Stimulated activated CD4-positive, alpha-beta T cell treated with anti-CD3 and anti-CD28 coated beads, Interleukin-1b, Interleukin-23, amount 100 ng/mL, for 1 hour (primary cell): ENCODE measurements at places on chromosomes 7 and 10.

- no peak for DNase-seq
Measured at GRCh38 chr10:121535381-121535780, 62.9 kb downstream of the FGFR2 start.

DNA sequence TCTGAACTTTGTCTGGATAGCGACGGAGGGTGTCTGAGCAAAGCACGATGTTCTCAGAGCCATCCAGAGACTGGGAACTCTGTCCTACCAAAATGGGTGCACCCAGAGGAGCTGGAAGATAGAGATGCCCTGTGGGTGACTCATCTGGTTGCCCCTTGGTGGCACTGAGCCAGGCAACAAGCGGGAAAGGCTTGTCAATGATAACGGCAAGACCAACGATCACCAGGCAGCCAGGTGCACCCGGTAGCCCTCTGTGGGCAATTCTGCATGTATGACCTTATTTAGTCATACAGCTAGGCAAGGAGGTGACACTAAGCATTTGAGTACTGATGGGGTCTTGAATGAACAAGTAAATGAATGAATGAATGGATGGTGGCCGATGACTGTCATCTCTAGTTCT is 2.8 kb upstream of the ELN start:
- no peak for DNase-seq

DNA sequence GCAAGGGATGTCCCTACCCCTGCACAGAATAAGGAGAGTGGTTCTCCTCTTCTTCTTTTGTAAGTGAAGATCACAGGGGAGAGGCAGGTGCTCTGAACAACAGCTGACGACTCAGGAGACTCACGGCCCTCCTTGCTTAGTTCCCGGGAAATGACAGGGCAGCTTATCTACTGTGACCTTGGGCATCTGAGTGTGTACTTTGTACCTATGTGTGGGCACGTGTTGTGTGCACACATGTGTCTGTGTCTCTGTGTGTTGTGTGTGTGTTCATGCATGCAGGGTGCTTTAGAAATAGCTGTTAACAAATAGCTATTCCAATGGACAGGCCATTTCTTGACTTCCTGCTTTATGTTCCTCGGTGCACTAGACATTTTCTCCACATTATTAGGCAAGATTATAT is 80.5 kb upstream of the NPS start:
- no peak for DNase-seq

DNA sequence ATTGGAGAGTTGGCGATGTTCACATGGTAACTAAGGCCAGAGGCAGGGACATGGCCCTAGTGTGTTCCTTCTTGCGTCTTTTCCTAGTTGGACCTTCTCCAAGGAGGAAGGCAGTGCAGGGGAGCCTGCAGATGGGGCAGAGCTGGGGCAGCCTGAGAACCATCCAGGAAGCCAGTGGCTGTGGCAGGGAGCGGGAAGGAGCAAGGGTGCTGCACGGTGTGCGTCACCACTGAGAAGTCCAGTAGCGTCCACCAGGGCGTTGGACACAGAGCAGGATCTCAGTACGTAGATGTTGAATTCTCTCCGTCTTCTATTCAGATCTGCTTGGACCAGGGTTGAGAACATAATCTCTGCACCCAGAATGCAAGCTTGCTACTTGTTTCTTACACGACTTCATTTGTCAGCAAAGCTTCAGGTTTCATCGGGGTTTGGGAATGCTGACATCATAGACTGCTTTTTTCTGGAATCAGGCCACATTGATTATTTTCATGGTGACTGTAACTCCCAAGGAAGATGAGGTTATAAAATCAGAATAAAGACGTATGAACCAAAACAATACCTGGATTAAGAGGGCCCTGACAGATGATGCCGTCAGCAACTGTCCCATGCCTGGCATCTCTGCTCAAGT is 130.3 kb downstream of the HECW1 start:
- no peak for DNase-seq

DNA sequence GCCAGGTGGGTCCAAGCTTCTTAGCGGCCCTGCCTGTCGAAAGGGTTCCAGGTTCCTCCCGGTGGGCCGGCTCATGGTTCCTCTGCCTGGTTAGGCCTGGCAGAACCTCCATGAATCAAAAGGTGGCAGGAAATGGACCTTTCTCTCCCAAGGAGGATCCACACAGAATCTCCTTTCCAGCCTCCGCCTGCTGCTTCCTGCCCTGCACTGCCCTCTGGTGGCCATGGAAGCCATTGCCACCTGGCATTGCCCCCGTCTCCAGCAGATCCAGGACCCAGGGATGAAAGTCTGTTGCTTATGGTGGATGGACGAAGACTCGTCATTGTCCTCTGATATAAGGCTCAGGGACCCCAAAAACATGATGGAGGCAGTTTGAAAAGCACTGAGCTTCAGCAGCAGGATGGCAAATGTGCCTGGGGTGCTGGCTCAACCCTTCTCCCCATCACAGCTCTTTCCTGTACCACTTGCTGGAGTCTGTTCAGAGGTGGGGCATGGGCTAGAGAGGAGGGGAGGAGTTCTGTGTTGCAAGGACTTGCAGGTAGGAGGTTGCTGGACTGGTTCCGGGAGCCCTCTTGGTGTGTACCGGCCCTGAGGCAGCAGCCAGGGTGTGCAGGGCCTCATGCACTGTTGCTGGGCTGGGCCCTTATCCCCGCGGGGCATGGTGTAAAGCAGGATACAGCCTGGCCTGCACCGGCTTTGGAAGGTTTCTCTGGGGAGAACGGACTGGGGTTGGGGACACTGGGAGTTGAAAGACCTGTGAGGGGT is 11.3 kb upstream of the INMT start:
- peak; percentile 68 for DNase-seq

- DNase-seq: no peak
Measured at GRCh38 chr10:43249151-43249961, 17.5 kb downstream of the RASGEF1A start.

- no peak for DNase-seq
Measured at GRCh38 chr10:97412891-97413304, 11.8 kb upstream of the RRP12 start.

DNA sequence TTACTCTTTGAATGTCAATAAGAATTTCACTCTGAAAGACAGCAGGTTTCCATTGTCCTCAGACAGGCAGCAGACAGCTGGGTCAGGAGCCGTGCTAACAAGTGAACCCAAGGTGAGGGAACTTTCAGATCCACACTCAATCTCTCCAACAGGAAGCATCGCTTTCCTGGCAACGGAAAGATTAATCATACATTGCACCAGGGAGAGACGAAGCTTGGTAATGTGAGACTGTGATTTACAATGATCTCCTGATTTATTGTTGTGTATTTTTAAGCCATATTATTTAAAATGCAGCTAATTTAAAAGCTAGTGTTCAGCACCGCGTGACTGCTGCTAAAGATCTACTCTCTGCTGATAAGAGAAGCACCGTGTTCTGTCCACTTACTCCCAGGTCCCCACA is 17.5 kb upstream of the NOM1 start:
- DNase-seq: no peak

DNA sequence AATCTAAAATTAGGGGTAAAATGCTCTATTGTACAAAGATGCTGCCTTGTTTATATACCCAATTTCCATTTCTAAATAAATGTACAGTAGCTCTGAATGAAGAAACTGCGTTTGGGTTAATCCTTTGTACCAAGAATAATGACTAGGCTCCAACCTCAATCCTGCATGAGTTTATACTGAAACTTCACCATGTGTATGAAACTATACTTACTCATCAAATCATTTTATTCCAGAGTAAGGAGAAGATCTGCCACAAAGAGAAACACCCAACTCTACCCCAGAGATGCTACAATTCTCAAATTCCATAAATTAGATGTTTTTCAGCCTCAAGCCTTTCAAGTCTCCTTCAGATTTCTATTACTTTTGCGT is 53.8 kb upstream of the AKR1E2 start:
- DNase-seq: no peak

DNA sequence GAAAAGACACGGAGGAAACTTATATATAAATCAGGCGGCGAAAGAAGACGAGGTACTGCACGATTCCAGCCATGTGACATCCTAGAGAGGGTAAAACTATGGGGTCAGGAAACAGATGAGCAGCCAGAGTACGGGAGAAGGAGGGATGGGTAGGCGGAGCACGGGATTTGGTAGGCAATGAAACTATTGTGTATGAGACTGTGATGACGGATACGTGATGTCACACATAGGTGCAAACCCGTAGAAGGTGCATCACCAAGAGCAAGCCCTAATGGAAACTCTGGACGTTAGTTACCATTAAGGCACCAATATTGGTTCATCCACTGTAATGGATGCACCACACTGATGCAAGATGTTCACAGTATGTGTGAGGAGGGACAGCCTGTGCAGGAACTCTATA is 93.8 kb upstream of the MGMT start:
- DNase-seq: no peak

DNA sequence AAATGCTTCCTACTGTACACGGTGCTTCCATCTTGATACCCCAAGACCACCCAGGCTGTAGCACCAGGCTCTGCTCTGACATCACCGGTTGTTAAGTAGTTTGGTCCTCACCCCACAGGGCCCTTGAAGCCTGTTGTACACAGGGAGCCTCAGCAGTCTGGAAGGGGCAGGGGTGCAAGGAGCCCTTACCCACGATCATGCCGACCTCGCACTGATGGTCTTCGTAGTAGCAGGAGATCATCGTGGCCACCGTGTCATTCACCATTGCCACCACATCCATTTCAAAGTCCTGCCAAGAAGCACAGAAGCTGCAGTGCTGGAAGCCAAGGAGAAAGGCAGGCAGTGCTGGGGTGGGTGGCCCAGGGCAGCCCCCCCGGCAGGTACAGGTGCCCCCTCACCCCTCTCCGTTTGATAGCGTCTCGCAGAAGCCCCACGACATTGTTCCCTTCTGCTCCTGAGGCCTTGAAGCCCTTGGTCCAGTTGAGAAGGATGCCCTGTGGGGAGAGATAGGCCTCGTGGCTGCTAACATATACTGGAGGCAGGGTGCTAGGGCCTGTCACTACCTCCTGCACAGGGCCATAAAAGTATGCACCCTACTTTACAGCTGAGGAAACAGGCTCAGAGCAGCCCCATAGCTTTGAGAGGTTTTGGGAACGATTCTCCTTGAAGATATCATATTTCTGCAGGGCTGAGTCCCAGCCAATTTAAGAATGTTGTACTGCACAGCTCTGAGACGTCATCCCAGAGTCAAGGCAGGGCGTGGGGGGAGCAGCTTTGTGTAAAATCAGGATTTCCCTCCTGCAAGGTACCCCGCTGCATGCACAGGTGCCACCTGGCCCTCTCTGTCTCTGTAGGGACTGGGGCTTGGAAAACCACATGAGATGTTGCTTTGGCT is 8.7 kb upstream of the MYL7 start:
- no peak for DNase-seq

- DNase-seq: no peak
Measured at GRCh38 chr10:96478355-96478754, 35.4 kb downstream of the TLL2 start.

DNA sequence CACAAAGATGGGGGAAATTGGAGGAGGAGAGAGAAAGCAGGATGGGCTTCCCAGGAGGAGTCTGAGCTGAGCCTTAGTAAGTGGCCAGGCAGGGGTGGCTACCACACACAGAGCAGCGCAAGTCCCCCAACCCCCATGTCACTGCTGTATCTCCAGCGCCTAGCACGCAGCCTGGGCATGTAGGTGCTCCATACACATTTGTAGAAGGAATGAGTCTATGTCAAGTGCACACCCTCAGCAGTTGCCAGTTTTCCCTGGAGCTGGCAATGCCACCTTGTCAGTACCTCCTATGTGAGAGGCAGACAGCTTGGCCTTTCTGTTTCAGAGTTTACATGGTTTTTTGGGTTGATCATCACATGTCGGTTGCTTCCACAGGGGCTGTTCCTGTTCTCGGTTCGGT is 116.1 kb downstream of the CLEC2L start:
- DNase-seq: no peak

- DNase-seq: no peak
Measured at GRCh38 chr10:28592953-28593352, 60.0 kb downstream of the WAC start.

DNA sequence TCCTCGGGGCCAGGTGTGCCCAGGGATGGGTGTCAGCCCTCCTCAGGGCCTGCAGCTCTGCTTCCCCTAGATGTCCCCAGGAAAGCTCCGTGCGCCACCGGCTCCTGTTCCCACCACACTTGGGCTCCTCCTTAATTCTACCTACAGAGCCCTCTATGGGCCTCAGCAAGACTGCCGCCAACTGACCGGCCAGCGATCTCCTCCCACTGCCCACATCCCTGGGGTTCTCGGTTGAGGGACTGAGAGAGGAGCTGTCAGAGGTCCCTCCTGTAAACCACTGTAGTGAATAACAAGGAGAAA is 5.3 kb upstream of the LDB3 start:
- DNase-seq: no peak

- DNase-seq: no peak
Measured at GRCh38 chr7:78149787-78150186, 351.2 kb downstream of the PHTF2 start.

GRCh38 chr7:68676813-68677535 is 921.3 kb upstream of the AUTS2 start:
- DNase-seq: no peak

- DNase-seq: no peak
Measured at GRCh38 chr7:154842591-154842990, 160.3 kb downstream of the PAXIP1 start.

- DNase-seq: no peak
Measured at GRCh38 chr7:67453580-67454380, 457.1 kb downstream of the TYW1 start.

DNA sequence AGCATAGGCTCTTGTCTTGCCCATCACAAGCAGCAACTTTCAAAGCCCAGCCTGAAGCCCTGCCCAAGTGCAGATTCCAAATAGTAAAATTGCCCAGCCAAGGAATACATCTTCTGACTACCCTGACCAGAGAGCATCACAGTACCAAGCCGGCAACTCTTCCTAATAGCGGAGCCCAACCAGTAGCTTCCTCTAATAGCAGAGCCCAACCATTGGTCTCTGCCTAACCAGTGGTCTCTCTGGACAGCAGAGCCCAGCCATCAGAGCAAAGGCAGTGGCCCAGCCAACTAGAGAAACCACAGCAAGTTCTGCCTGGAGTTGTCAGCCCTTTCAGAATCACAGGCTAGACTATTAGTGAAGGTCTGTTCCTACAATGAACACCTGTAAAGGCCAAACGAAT is 285.6 kb downstream of the HGF start:
- DNase-seq: no peak

GRCh38 chr10:109895095-109895818 is 28.1 kb downstream of the XPNPEP1 start:
- DNase-seq: no peak

GRCh38 chr10:98621630-98622029 is 174.9 kb upstream of the HPS1 start:
- DNase-seq: no peak

DNA sequence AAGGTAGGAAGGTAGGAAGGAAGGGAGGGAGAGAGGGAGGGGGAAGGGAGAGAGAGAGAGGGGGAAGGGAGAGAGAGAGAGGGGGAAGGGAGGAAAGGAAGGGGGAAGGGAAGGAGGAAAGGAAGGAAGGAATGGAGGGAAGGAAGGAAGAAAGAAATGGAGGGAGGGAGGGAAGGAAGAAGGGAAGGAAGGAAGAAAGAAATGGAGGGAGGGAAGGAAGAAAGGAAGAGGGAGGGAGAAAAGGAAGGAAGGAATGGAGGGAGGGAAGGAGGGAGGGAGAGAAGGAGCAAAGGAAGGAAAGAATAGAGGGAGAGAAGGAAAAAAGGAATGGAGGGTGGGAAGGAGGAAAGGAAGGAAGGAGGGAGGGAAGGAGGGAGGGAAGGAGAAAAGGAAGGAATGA is 176.4 kb upstream of the PTER start:
- DNase-seq: no peak
